ENCODE measurements at places on chromosomes 2 and 18.

DNA sequence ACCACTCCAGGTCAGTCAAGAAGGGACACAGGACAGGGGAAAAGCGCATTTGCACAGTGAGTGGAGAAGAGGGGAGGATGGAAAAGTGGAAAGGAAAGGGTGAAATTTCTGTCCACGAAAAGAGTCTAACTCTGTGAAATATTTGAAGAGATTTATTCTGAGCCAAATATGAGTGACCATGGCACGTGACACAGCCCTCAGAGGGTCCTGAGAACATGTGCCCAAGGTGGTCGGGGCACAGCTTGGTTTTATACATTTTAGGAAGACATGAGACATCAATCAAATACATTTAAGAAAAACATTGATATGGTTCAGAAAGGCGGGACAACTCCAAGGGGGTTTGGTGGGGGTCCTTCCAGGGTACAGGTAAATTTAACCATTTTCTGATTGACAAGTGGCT is 111.1 kb downstream of the MYT1L start:
- no peak for DNase-seq

GRCh38 chr18:71045331-71046065 is 756.7 kb downstream of the SOCS6 start:
- DNase-seq, result no peak

GRCh38 chr2:70469435-70469834 is 84.2 kb downstream of the TGFA start:
- no peak for DNase-seq

DNA sequence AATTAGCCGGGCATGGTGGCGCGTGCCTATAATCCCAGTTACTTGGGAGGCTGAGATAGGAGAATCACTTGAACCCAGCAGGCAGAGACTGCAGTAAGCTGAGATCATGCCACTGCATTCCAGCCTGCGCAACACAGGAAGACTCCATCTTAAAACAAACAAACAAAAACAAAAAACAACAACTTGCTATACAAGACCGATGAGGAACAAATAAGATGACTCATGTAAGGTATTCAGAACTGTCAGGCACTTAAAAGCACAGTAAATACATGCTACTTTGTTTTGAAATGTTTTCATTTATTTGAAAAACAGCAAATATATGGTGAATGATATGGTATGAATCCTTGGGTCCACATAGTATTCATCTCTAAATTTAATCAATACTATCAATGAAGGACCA is 66.7 kb downstream of the TRIP12 start:
- DNase-seq, result no peak

- no peak for DNase-seq
These were observed 2100.7 kb upstream of the PIK3C3 start for GRCh38 chr18:39854291-39854690.

DNA sequence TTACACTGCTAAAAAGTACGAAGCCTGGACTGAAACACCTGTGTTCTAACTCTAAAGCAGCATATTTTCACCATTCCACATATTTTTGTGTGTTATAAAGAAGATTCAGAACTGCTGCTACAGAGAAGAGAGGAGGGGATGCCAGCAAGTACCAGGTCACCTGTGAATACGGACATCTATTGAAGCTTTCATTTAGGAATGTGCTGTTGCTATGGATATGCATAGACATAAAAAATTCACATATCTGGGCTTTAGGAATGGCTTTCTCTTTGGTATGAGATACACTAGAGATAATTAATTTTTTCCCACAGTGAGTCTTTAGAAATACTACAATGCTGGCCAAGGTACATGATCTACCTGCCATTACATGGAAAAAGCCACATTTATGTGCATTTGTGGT is 238.5 kb downstream of the WDR7 start:
- DNase-seq, result no peak

Measured in common myeloid progenitor, CD34-positive (primary cell).